ENCODE measurements at places on chromosomes 7 and 10. TPM values are rescaled to one million over a fixed set of nuclear protein-coding genes. Genes with fewer than 3 reads are reported as not detected.

DNA sequence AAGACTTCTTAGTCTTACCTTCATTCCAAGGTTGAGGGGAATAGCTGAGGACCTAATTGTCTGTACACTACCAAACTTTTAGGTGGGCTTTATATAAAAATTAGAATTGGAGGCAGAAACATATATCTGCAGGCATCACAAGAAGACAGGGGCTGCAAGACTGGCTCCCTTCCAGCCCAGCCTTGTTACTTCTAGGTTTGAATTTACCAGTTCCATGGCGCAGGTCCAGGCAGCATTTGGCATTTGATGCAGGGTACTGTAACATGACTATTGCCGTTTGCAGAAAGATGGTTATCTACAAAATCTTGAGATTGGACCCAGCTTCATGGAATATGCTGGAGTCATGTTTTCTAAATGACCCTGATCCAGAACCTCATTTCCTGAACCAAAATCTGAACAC lies 105.4 kb upstream of the RHOBTB1 start:
- DNase-seq = no peak

DNA sequence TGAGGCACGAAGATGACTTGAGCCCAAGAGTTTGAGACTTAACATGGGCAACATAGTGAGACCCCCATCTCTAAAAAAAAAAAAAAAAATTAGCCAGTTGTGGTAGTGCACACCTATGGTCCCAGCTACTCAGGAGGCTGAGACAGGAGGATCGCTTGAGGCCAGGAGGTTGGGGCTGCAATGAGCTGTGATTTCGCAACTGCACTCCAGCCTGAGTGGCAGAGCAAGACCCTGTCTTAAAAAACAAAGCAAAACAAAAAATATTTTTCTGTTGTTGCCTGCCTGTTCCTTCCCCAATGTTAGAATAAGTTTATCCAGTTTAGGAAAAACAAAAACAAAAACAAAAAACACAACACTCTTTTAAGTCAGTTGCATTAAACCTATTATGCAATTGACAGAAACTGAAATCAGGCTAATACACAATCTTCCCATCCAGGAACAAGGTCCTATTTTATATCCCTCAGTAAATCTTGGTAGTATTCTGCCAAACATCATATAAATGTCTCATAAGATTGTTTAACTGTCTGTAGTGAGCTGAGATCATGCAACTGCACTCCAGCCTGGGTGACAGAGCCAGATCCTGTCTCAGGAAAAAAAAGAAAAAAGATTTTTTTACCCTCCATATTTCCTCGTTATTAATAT lies 4.9 kb downstream of the PILRA start:
- no peak for DNase-seq

GRCh38 chr10:4270116-4270515 lies 485.1 kb upstream of the KLF6 start:
- peak; percentile 70 for DNase-seq

- no peak for DNase-seq
Observed at GRCh38 chr10:14926061-14926470, 27.8 kb downstream of the DCLRE1C start.

DNA sequence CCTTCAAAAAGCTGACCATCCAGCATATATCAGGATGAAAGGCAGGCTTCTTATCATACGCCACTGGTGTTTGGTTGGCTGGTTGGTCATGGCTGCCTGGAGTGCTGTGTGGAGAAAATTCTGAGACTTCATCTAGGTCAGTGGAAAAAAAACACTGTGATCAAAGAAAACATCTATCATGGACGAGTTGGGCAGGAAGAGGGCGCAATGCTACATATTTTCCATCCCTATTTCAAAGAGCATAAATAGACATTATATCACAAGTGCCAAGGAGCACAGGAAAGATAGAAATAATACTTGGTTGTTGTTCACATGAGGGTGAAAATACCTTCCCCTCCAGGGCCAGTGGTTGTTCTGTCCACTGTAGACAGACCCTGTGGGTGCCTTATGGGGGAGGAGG lies 128.4 kb upstream of the PLPP4 start:
- no peak for DNase-seq

DNA sequence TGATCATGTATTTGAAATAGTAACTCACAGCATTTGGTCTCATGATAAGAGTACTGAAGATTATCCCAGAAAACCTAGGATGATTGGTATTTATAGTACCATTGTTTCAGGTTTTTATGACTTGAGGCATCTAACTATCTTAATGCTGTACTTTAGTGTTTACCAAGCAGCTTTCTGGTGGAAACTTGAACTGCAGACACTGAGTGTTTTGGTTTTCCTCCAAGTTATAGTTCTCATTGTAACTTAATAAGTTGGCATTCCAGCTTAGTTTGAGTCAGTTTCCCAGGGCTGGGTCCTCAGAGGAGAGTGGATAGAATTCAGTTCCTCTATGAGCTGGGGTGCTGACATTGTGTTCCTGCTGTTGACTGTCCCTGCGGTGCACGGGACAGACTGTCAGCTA lies 50.4 kb downstream of the SEC23IP start:
- no peak for DNase-seq

GRCh38 chr10:129476431-129476830 lies 9.4 kb downstream of the MGMT start:
- no peak for DNase-seq

GRCh38 chr10:4514445-4515108 lies 311.4 kb upstream of the AKR1E2 start:
- no peak for DNase-seq

DNA sequence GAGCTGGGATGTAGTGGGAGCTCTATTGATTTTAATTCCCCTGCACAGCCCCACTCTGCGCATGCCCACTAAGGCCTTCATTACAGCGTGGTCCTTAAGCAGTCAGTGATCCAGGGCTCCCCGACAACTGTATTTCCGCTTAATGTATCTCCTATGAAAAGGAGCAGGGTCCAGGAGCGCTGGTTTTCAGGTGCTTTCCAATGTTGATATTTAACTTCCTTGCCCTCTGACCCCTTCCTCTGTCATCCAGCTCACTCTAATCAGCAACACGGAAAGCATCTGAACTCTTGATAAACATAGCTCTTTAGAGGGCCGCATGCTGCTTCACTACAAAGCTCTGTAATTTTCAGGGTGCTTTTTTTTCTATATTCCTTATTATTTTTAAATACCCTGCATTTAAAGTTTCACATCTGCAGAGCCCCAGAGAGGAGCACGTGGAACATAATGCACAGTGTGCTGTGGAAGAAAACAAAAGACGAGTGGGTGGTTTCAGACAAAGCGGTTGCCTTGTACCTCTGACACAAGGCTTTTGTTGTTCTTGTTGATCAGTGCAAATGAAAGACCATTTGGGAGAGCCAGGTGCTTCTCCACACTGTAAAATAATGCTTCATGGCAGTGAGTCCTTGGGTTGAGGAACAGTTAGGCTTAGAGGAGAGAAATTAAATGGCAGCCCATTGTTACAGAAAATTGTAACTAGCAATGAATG lies 465.9 kb upstream of the CELF2 start:
- no peak for DNase-seq

DNA sequence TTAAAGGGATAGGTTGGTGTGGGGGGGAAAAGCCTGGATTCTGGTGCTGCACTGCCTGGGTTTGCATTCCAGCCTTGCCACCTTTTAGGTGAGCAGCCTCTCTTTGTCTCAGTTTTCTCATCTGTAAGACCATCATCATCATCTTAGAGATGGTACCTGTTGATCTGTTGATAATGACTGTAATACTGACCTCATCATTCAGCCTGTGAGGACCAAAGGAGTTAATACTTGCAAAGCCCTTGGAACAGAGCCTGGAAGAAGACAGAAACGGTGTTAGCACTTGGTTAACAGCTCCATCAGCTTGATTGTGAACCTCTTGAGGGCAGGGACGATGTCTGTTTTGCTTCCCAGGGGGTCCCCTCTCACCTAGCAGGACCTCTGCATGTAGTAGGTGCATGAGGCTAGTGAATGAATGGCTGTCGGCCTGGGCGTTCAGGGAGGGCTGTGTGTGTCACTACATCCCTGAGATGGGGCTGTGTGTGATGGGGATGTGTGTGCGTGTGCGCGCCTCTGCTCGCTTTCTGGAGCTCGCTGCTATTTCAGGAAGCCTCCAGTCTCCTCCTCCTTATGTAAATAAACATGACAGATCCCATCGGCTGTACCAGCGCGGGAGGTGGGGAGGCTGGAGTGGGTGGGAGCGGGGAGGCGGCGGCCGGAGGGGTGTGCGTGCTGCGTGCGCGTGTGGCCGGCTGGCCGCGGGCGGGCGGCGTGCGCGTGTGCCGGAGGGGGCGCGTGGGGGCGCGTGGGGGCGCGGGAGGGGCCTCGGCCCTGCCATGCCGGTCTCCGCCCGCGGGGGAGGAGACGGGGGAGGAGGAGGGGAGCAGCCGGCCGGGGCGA lies 61.2 kb downstream of the NEURL1 start:
- peak; percentile 32 for DNase-seq

DNA sequence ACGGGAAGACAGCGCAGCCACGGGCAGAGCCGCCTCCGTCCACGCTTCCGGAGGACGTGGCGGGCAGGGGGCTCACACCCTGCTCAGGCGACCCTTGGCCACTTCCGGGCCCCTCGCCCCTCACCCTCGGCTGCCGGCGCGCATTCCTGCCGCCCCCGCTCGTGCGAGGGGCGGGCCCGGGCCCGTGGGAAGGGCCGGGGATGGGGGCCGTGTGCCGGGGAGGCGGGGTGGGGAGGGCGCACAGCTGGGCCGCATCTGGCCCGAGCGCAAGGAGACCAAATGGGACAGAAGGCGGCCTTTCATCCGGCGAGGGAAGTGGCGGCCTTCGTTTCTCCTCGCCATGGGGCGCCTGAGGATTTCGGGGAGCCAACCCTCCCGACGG lies 846 bp upstream of the LFNG start:
- DNase-seq = peak; percentile 81

DNA sequence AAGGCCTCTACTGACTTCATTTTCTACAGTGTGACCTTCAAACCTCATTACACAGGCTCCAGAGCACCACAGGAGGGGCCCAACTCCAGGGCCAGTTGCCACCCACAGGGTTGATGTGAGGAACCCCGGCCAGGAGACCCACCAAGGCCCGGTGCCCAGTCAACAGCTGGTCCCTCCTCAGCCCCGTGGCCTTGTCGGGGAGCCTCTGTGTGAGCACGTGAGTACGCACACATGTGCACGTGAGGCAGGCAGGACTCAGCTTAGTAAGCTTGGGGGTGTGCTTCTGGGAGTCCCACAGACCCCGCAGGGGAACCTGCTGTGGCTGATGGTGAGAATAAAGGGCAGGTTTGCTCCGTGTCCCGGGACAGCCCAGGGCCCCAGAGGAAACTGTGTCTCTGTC lies 104.5 kb downstream of the VIPR2 start:
- DNase-seq = no peak

DNA sequence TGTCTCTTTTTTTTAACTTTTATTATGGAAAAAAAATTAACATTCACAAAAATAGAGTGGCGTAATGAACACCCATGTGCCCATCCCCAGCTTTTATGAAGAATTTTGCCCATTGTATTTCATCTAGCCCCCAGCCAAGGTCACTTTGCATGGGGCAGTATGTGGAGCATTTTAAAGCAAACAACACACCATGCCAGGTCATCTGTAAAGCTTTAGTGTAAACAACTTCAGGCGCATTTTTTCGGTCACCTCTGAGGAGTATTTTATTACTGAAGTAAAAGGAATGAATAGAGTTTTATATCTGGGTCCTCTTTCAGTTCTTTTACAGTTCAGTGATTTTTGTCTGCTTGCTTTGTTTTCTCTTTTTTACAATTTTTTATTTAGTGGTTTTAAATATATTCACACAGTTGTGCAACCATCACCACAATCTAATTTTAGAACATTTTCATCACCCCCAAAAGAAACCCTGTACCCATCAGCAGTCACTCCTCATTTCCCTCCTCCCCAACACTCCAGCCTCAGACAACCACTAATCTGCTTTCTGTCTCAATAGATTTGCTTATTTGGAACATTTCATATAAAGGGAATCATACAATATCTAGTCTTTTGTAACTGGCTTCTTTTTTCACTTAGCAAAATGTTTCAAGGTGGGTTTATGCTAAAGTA lies 87.9 kb downstream of the SLC37A3 start:
- no peak for DNase-seq

DNA sequence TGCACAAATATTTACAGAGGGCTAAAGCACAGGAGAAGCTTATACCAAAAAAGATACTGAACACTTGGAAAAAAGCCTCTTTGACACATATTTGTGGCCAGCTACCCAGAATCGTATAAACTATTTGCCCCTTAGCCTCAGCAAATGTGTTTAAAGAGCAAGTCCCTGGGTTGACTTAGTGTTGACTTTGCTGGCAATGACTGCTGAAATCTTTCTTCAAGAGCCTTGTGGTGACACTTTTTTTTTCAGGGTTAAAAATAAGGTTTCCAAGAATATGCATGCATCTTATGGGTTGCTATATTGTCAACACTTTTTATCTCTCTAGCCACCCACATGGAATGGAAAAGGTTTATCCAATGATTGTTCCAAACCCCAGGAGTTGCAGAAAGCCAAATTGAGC lies 14.9 kb upstream of the PLEKHS1 start:
- no peak for DNase-seq

- no peak for DNase-seq
Observed at GRCh38 chr7:44395067-44395466, 69.7 kb upstream of the CAMK2B start.

The CNPY1 gene
- total RNA-seq = 0.10 TPM

The CCL26 gene
- 0.69 TPM for total RNA-seq

The TMEM213 gene
- total RNA-seq = not detected

The GFRA1 gene
- total RNA-seq = 49.8 TPM
